BJ (cell line): ENCODE measurements at places on chromosomes 16 and 17.

DNA sequence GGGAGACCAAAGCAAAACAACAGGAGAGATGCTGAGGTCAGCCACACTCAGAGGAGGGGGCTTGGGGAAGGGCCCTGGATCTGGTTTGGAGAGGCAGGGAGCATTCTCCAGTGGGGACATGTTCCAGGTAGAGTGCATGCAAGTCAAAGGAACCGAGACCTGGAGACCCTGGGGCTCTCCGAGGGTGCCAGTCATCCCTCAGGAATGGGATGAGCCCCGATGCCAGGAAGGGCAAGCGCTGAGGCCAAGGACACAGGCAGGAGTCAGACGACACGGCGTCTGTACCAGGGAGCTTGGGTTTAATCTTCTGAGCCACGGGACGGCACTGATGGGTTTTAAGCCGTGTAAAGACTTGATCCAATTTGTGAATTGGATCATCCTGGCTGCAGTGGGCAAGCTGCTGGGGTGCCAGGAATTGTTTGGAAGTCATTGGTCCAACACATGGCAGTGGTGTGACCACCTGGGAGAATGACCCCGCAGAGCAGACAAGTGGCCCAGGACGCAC is 32.9 kb upstream of the ANKRD40CL start:
- no peak for DNase-seq

DNA sequence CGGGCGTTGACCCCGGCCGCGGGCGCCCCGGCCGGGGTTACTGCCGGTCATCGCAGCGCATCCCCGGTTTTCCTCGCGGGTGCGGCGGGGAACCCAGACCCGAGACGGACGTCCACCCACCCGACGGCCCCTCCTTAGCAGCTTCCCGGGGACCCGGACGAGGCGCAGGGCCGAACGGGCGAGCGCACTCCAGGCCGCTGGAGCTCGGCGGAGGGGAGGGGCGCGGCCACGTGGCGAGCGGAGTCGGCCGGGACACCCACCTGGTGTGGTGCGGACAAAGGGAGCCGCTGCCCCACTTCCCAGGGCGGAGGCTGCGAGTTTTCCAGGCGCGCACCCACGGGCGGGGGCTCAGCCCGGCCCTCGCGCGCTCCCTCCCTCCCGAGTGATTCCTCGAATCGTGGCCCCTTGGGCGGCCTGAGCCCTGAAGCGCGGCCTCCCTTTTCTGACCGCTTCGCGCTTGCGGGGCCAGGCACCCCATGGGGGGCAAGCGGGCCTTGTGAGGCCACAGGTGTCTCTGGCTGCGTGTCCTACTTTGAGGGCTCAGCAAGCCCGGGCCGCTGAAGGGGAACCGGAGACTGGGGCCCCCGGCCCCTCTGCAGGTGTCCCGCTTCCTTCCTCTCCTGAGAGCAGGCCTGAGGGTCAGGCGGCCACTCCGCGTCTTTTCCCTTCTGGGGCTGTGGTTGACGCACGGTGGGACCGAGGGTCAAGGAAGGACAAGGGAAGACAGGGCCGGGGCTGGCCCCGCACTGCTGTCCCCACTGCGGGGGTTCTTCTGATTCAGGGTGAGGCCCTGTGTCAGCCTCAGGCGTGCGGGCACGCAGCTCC is 1.1 kb upstream of the FASN start:
- DNase-seq: no peak

DNA sequence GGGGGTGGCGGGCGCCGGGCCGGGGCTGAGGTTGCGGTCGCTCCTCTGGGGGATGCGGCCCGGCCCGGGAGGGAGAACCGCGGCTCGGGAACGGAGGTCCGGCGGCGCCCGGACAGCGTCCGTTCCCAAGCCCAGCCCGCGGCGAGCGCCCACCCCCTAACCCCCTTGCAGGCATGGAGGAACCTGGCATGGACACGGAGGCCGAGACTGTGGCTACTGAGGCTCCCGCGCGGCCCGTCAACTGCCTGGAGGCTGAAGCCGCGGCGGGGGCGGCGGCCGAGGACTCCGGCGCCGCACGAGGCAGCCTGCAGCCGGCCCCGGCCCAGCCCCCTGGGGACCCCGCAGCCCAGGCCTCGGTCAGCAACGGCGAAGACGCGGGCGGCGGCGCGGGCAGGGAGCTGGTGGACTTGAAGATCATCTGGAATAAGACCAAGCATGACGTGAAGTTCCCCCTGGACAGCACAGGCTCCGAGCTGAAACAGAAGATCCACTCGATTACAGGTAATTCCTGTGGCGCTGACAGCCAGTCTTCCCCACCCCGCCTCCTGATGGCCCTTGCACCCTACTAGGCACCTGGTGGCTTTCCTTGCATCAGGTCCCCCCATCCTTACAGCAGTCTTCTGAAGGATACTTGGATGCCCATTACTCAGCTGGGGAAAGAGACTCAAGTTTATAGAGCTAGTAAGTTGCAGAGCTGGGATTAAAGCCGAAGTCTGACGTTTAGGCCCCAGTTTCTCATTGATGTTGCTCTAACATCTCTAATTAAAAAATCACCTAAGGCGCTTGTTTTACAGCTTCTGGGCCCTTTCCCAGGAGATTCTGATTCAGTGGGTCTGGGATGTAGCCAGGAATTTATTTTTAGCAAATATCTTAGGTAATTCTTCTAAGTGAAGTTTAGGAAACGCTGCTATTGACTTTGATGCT is 514 bp downstream of the UBFD1 start:
- DNase-seq: no peak

DNA sequence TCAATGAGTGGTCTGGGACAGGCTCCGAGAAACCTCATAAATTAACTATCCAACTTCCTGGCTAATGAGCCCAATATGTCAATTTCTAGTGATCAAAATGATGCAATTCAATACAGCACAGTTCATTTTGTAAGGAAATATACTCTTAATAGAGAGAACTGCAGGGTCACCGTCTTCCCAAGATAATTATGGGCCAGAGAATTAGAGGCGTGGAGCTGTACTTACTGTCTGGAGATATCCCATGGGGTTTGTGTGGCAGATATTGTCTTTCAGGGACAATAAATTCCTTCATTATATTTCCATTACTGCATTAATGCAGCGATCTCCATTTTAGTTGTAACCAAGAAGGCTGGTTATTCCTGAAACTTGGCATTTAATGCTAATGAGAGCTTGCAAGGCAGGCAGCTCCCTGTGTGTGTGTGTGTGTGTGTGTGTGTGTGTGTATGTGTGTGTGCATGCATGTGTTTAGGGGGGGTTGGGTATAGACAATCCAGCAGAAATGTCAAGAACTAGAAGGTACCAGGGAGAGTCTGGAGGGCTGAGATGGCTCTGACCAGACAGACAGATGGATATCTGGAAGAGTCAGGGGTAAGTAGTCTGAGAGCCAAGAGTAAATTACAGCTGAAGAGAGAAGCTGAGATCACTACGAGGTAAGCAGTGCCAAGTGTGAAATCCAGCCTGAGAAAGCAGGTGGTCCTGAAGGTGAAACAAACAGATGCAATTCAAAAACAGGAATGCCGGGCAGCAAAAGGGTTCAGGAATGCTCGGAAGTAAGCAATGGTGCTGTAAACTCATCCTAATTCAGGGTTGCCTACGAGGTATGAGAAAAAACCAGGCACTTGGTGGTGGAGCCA is 393.0 kb downstream of the CA10 start:
- DNase-seq: no peak

- DNase-seq: no peak
These were observed 7.4 kb downstream of the MAP2K3 start for GRCh38 chr17:21291862-21292261.

DNA sequence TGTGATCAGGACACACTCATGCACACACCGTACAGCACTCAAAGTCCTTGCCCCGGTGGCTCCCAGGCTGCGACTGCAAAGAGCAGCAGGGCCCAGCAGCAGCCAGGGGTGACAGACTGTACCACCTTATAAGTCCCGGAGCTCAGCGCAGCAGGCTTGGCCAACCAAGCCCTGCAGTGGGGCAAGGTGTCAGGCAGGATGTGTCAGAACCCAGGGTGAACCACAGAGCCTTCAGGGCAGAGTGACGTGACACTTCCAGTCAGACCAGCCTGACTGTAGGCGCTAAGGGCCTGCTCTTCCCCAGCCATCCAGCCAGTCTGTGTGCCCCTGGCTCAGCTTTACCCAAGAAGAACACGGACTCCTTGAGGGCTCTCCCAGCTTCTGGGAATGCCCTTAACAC is 204.1 kb downstream of the COPRS start:
- DNase-seq: no peak

GRCh38 chr16:62853887-62854286 is 817.6 kb upstream of the CDH8 start:
- DNase-seq: no peak

DNA sequence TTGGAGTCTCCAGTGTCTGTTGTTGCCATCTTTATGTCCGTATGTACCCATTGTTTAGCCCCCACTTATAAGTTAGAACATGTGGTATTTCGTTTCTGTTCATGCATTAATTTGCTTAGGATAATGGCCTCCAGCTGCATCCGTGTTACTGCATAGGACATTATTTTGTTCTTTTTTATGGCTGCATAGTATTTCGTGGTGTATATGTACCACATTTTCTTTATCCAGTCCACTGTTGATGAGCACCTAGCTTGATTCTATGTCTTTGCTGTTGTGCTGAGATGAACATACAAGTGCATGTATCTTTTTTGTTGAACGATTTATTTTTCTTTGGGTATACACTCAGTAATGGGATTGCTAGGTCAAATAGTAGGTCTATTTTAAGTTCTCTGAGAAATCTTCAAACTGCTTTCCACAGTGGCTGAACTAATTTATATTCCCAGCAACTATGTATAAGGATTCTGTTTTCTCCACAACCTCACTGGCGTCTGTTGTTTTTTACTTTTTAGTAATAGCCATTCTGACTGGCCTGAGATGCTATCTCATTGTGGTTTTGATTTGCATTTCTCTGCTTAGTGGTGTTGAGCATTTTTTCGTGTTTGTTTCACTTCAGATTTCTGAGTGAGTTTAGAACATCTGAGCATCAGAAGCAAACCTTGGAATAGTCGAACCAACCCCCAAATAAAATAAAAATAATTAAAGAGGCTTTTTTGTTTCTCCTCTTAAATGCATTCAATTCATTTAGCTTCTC is 304.7 kb downstream of the ZFHX3 start:
- DNase-seq: no peak

DNA sequence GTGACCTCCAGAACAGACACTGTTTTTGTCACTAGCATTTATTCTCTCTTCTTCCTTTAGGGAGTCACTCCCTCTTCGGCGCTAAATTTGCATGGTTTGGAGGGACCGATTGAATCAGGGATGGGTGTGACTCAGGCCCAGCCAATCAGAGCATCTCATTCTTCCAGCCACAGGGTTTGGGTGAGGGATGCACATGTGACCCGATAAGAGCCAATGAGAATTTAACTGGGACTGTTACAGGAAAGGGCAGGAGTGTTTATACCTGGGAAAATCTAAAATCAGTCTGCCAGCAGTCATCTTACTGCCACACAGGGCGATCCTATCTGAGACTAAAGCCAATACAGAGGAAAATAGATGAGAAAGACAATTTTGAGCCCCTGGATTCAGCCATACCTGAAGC is 351.2 kb upstream of the ERCC4 start:
- DNase-seq: no peak

DNA sequence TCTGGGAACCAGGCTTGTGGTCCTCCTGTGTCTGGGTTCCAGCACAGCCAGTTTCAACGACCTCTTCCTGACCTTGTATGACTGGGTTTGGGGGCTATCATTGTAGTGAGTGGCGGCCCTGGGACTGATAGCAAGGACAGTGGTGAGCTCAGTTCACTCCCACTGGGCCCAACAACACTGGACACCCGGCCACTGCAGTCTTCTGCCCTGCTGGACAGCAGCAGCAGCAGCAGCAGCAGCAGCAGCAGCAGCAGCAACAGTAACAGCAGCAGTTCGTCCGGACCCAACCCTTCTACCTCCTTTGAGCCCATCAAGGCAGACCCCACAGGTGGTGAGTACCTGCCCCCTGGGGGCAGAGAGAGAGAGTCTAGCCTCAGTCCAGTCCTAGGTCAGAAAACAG is 3.3 kb upstream of the ELMO3 start:
- DNase-seq: no peak

DNA sequence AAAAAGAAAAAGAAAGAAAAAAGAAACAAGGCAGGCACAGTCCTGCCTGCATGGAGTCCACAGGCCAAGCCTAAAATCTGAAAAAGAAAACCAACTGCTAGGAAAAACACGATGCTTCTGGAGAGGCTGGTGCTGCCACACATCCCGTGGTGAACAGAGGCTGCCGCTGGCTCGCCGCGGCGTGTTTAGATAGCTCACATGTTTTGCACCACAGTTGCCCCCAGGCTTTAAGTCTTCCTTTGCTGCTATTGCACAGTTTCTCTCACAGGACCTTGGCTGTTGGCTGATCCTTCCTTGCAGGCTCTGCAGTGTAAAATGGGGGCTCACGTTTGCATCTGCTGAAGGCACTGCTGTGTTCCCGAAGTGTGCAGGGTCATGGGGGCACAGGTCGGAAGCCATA is 8.6 kb downstream of the SLC6A4 start:
- DNase-seq: no peak

- no peak for DNase-seq
These were observed 18.4 kb downstream of the ABCA9 start for GRCh38 chr17:69042308-69042707.

DNA sequence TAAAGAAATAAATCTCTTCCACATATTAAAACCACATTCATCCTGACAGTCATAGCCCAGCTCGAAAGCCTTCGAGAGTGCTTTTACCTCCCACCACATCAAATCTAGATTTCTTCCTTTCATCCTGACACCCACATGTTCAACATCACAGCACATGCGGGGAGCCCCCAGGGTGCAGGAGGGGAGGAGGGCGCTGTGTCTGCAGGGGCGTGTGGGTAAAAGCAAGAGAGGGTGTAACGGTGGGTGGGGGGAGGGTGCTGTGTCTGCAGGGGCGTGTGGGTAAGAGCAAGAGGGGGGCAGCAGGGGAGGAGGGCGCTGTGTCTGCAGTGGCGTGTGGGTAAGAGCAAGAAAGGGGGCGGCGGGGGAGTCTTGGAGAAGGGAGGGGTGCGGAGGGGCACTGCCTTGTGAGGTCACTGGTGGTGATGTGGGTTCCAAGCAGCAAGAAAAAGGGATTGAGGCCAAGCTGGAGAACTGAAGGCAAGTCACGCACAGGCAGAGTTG is 34.7 kb downstream of the ADCY9 start:
- DNase-seq: no peak

DNA sequence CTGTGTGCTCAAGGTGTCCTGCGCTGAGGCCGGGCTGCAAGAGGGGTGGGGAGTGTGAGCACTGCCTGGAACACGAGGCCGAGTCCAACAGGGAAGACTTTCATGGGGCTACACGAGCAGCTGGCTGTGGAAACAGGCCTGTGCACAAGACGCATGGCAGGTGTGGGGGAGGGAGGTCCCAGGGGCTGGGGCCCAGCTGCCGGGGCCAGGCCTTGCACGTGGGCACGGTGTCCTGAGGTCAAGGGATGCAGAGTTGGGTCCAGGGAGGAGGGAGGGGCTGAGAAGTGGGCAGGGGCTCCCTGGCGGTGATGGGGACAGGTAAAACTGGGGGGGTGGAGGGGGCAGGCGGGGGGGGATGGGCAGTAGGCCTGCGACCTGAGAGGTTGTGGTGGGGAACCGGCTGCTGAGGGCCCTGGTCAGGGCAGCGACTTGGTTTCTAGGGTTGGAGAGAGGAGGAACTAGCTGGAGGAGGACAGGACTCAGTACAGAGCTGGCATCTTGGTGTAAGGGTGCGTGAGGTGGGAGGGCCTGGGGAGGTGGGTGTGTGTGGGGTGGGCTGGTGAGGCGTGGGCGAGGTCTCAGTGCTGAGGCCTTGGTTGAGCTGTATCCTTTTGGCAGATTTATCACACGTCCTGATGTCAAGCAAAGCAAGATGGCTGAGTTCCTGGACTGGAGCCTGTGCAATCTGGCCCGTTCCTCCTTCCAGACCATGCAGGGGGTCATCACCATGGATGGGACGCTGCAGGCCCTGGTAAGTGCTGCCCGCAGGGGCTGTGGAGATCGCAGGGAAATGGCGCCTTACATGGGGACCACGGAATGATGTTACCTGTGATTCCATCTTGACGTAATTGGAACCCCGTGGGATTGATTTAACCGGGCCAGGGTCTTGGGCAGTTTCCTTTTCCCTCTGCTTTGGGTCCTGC is 29.4 kb downstream of the TBCD start:
- DNase-seq: no peak
